ENCODE measurements at places on chromosomes 12 and 14.
A peak's percentile ranks its signal among the peaks of the same experiment; 100 is the strongest.

DNA sequence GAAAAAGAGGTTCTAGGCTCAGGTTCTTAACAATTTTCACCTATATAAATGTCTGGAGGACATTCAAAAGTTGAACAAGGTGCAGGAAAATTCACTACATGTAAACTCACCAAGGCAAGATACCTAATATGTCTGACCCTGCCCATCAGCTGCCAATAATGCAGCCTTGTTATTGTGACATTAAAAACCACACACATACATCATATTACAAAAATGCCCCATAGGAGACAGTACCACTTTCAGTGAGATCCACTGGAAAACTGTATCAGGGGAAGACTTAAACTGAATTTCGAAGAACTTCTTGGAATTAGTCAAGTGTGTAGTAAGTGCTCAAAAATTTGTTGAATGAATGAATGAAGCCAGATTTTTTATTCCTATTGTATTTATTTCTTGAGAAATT lies 83.1 kb downstream of the KICS2 start:
- DNase-seq, result no peak

DNA sequence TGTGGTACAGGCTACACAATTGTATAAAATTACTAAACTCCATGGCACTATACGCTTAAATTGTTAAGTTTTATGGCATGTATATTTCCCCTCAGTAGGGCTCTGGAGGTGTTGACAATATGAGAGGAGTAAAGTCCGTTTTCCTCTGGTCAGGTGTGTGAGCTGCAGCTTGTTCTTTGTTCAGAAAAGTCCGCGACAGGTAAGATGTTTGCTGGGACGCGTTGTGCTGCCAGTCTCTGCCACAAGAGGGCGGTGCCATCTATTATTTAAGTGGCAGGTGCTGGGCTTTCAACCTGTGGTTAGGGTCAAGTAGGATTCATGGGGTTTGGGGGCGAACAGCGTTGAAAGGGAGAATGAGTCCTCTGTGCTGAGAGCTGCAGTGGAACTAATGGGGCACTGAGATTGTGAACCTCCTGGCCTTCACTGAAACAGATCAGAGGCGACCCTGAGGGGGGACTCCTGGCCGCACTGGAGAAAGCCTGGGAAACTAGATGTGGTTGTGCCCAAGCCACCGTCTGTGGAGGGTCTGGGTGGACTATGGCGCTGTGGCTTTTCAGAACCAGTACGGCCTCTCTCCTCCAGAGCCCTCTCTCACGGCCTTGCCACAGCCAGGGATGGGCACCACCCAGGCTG lies 179.0 kb downstream of the SLC15A4 start:
- DNase-seq, result no peak

DNA sequence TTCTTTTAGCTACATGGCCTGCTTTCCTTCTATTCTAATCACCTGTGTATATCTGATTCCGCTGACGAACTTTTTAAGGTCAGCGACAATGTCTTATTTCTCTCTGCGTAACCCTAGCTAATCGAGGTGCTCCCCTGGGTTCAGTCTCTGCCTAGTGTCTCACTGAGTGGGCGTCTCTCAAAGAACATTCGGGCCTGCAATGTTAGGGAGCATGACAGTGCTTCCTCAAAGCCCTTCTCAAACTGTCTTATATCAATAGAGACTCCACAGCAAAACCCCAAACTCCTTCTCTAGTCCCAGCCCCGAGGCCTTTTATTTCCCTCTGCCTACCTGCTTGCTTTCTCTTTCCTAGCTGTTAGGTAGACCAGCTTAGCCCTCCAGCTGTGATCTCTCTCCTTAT lies 13.7 kb upstream of the RPS6KL1 start:
- DNase-seq, result no peak

- no peak for DNase-seq
Measured at GRCh38 chr12:10094646-10095395, 4.0 kb downstream of the CLEC1A start.

- no peak for DNase-seq
Measured at GRCh38 chr14:91008759-91009409, 51.6 kb downstream of the RPS6KA5 start.

- DNase-seq, result no peak
Measured at GRCh38 chr14:29037411-29037810, 270.8 kb downstream of the FOXG1 start.

GRCh38 chr14:89719366-89720075 lies 235.0 kb downstream of the EFCAB11 start:
- no peak for DNase-seq

GRCh38 chr14:102949062-102949800 lies 26.8 kb downstream of the AMN start:
- DNase-seq, result peak; percentile 25

GRCh38 chr14:22606380-22606779 lies 8.3 kb downstream of the ABHD4 start:
- DNase-seq, result peak; percentile 20

- no peak for DNase-seq
Measured at GRCh38 chr12:110371408-110372055, 32.0 kb downstream of the ANAPC7 start.

DNA sequence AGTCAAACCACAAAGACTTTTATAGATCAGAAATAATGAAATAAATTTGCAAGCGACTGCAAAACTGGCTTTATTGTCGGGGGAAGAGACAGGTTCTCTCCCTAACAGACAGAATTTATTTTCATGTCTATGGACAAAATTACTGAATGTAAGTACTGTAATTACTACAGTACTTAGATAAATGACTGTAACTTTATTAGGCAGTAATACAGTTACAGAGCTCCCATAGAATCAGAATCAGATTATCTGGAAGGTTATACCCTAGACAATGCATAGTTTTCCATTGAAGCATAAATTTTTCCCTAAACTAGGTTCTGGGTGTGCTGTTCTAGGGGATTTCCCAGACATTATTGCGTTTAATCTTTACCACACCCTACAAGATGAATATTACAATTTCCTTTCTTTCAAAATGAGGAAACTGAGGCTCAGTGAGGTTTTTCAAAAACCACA lies 114.2 kb downstream of the C12orf75 start:
- DNase-seq, result no peak

Data from NCI-H2081 (cell line).